ENCODE measurements at places on chromosomes 4 and X. TPM values are rescaled to one million over a fixed set of nuclear protein-coding genes. Genes with fewer than 3 reads are reported as not detected.

LONRF3 gene
- polyA plus RNA-seq = 1.1 TPM

DNA sequence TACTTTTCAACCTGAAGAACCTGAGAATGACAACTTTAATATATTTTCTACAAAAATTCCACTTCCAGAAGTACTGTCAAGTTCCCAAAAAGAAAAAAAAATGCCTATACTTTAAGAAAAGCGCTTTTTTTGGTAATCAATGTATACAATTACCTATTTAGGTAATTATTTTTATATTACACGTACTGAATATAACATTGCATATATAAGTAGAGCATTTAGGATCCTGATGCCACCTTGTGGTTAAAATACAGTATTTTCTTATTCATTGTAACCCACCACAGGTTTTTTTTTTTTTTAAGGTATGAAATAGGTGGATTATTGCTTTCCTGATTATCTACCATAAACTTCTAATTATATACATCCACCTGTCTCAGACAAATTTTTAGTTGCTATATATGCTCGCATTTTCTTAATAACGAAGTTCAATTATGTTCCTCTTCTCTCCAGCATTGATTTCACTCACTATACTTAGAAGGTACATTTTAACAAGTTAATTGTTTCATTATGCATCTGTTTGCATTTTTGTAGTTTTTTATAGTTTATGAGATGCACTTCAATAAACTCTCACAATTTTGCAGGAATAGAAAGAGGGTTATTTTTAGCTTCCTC, 5.2 kb downstream of the MAP9 start:
- peak; percentile 10 for DNase-seq

DNA sequence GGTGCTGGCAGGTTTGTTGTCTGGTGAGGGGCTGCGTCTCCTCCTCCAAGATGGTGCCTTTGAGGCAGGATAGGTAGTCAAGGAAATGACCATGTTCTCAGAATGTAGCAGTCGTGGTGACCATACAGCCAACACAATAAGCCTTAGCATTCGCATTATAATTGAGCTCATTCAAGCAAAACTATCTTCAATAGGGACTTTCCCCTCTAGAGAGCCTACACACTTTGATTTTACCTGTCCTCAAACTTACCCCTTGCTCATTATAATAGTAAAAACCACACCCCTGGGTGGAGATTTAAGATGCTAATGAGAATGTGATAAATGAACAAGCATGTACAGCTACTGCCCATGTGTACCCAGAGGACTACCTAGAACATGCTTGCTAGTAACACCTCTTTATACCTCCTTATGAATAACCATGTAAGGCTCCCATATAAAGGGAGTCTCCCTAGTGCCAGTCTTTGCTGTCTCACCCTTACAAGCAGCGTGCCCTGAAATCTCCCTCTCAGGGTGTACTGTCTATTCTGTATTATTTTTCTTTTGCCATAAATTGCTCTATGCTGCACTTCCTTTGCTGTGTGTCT, 48.2 kb downstream of the FGFBP1 start:
- DNase-seq = no peak

DNA sequence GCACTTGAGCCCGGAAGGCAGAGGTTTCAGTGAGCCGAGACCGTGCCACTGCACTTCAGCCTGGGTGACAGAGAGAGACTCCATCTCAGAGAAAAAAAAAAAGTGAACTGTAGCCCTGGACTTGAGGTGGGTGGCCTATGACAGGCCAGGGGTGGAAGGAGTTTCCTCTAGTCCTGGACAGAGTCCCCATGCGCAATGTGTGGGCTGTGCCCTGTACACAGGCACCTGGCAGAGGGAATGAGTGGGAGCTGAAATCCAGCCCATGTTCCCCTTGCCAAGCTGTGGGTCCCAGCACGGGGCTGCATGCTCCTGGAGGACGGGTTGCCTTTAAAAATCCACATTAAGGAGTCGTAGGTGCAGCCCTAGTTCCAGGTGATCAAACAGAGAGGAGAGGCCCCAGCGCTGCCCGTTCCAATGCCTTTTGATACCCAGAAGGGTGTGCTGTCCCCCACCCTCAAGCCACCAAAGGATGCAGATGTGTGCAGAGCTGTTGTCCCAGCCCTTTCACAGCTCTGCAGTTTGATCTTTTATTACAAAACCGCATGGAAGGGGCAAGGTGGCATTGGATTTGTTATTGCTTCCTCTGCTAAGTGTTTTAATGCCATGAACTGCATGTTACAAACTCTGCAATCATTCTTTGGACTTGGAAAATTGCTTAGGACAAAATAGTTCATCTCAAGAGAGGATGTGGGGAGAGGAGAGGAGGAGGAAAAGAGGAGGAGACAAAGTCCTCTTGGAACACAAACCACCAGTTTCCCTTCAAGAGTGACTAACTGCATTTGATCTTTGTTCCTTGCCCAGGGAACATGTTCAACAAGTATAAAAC, 38.0 kb upstream of the PDK3 start:
- DNase-seq = no peak

Measured in renal pelvis (tissue), 12 donors.